Globus pallidus (tissue), 1 donor: ENCODE measurements at places on chromosomes 5 and 9.

DNA sequence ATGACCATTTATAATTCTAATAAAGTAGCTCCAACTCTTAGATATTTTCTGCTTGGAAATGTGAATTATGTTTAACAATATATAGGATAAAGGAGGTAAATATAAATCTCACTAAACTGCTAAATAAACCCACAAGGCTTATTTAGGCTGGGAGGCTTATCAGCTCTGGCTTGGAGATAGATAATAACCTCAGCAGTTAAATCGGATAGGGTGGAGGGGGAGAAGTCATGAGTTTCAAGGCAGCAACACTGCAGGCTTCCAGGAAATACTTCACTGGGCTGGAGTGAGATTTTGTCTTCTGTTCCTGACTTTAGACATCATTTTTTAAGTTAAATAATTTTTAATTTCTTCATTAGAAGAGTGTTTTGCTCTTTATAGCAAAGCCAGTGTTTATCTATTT lies 80.0 kb upstream of the ITGA2 start:
- no peak for DNase-seq

- DNase-seq = no peak
These were observed 212.6 kb downstream of the ARHGAP26 start for GRCh38 chr5:142982821-142983200.

- no peak for DNase-seq
These were observed 25.8 kb upstream of the CARNMT1 start for GRCh38 chr9:75053869-75054268.

GRCh38 chr5:173733831-173734501 lies 117.5 kb upstream of the BOD1 start:
- no peak for DNase-seq

DNA sequence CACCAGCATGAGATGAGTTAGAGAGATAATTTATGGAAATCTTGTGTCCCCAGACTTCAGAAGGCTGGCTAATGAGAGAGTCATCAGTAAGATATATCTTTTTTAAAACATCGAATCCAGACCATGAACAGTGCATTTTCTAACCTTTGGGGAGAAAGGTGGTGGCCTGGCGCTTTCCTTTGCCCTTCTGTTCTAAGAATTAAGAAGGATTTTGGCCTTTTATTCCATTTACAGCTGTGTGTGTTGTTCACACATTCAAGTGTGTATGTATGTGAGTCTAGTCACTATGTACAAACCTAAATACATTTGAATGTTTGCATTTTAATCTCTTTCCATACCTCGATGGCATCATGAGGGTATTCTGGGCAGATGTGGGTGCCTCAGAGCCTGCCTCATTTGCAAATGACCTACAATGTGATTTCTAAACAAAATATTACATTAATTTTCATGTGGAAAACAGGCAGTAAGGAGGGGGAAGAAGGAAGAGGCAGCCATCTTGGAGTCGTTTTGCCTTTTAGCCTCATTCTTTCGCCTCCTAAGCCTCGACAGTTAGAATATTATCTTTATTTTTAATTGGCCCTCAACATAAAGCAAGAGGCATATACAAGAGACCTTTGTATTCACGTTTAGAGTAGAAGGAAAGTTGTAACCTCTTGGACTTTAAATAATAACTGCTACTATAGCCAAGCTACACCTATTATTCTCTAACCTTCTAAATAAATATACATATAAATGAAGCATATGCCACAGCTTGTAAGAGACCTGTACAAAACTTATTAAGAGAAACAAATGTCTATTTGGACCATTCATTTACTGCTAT lies 125.3 kb upstream of the TMEM161B start:
- DNase-seq = peak; percentile 62

GRCh38 chr5:148740966-148741742 lies 85.3 kb upstream of the ADRB2 start:
- DNase-seq = peak; percentile 53

DNA sequence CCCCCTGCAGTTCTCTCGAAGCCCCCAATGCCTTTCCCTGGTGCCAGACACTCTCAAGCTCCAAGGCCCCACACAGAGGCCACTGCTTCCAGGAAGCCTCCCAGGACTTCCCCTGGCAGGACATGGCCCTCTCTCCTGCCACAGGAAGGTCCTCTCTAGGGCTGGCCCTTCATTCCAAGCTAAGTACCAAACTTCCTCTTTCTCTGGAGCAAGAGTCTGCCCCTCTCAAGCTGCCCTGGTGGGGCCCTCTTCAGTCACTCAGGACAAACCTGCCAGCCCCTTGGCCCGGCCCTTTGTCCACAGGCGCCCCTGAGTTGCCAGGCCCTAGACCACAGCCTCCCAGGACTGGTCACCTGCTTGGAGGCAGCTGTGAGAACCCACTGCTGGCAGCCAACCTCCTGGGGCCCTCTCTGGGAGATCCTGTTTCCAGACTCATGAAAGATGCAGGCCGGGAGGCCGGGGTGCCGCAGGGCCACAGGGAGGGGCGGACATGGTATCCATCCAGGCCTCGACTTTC lies 6.6 kb downstream of the NINJ1 start:
- peak; percentile 65 for DNase-seq

DNA sequence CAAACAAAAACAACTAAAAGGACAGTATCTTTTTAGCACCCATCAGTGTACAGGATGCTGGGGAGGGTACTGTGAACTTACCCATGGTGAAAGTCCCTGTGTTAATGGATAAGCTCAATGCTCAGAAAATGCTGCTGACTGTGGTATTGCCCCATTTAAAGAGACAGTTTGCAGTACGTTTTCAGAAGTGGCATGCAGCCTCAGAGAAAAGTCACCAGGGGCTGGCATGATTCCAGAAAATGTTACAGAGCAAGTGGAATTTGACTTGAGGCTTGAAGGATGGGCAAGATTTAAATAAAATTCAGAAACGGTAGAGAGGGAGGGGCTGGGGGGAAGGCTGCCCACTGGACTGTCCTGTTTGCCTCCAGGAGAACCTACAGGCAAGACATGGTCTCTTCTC lies 7.2 kb downstream of the S1PR3 start:
- no peak for DNase-seq

- DNase-seq = no peak
These were observed 21.1 kb upstream of the LVRN start for GRCh38 chr5:115941051-115941675.

- no peak for DNase-seq
These were observed 218.9 kb downstream of the CACNA1B start for GRCh38 chr9:138096519-138096845.

DNA sequence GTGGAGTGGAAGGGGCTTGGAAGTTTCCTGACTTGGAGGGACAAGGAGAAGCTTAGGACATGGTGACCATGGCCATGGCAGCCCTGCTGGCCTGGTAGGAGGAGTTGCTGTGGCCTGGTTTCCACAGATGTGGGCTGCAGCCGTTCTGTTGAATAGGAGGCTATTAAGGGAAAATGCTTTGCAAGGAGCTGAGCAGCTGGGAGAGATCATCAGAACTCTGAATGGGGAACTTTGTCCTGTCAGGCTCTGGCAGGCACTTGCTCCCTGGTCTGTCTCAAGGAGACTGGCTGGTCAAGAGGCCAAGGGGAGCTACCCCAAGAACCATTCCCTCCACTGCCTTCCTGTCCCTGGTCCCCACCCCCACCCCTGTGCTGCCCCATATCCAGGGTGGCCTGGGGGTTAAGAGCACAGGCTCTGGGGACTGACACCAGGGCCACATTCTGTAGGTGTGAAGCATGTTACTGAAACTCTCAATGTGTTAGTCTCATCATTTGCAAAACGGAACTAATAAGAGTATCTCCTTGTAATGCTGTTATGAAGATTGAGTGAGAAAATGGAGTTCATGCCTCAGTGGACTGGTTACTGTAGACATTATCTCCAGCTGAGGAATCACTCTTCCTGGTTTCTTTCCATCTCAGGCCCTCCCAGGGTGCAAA lies 84.0 kb upstream of the ARAP3 start:
- no peak for DNase-seq

DNA sequence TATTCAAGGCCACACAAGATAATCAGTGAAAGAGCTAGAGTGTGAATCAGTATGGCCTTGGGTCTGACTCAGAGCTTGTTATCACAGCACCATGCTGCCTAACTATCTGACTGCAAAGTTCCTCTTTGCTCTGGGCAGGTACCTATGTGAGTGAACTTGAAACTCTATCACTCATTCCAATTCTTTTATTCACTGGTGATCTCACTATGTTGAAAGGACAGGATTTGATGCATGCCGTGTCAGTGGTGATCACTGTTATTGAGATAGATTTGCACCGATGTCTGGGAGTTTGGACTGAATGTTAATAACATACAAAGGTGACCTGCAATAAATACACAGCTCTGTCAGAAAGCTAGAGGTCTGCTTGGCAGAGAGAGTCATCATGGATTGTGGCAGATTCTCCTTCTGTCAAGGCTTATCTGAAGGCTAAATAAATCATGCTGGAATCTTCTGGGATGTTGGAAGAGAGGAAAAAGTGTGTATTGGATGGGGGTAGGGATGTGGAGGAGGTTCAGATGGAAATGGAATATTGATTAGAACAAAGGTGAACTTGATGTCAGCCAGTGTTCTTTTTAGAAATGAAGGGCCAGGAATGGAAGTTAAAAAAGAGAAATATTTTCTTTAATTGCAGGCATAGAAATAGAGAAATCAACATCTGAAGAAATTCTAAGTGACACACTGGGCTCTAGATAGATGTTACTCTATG lies 91.8 kb upstream of the TNC start:
- DNase-seq = no peak

GRCh38 chr9:113996531-113997001 lies 81.5 kb downstream of the AMBP start:
- DNase-seq = no peak

GRCh38 chr9:135088979-135089847 lies 1.7 kb downstream of the OLFM1 start:
- DNase-seq = no peak

DNA sequence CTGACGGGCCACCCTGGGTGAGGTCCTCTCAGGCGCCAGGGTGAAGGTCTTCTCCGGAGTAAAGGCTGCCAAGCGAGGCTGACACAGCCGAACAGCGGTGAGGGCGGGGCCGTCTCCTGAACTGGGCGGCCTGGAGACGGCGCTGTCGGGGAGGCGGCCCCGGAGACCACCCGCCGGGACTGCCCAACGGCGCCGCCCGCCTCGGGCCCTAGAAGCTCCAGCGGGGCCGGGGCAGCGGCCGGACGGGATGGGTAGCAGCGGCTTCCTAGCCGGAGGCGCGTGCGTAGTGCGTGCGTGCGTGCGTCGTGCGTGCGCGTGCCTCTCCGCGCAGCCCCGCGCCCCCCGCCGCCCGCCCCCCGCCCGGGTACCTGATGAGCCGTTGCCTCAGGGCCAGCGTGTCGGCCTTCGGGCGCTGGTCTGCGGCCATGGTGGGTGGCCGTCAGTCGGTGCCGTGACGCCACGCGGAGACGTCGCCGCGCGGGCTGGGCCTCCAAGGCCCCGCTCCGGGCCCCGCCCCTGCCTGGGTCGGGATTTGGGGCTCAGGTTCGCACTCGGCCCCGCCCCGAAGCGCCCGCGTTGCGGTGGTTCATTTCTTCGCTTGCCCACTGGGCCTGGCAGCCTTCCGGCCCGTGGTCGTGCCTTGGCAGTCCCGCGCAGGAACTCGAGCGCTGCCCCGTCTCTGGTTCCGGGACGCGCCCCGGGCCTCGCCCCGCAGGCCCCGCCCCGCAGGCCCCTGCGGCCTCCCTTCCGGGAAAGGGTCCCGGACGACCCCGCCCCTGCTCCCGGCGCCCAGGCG lies at the start of gene PHYKPL:
Gene PHYKPL, minus strand, starts transcription at position 679 of the 796 bp plus-strand sequence. Its CDS starts 252 bp downstream, at position 427.
- DNase-seq = peak; percentile 55

GRCh38 chr5:133116601-133117000 lies 64.8 kb downstream of the HSPA4 start:
- DNase-seq = no peak

DNA sequence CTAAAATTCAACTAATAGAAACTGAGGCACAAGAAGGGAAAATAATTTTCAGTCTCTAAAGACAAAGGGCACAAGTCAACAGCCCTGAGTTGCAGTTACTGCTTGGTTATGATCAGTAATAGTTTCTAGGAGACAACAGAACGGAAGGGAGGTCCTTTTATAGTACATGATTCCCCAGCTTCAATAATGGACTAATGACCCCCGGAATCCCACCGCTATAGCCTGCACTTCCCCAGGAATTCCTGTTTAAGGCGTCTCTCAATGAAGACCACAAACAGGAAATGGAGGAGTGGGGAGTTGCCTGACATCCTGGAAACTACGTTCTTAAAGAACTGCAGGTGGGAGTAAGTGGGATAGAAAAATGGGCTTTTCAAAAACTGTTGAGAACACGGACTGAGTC lies 60.6 kb downstream of the DIAPH1 start:
- no peak for DNase-seq

DNA sequence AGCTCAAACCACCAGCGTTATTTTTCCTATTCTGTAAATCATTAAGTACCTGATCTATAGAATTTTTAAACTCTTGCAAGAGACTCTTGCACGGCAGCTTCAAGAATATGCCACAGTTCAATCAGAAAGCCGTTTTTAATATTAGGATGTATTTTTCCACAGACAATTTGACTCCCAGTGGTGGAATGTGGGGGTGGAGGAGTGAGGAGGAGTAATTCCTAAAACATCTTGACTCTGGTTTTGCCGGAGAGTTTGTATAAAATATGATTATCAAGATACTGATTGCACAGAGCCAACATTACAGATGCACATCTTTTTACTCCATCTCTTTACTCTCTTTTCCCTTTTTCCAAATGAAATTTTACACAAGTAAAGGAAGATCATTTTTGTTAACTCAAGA lies 288.3 kb downstream of the ENC1 start:
- DNase-seq = no peak

- DNase-seq = no peak
These were observed 12.9 kb downstream of the TRAF2 start for GRCh38 chr9:136899196-136899595.

DNA sequence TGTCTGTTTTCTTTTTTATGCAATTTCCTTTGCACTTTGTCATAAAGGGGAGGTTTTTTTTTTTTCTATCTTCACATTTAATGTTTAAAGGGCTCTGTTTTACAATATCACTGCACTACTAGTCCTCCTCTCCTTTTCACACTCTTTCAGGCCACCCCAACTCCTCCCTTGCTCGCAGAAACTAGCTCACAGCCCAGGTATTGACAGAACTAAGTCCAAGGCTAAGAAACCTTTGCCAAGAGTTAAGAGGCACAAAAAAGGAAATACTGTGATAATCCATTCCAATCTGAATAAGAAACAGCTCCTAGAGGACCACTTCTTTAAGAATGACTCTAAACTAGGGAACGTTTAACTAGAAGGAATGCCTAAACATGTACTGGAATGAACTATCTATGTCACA lies 1.1 kb upstream of the FGF10 start:
- DNase-seq = no peak

DNA sequence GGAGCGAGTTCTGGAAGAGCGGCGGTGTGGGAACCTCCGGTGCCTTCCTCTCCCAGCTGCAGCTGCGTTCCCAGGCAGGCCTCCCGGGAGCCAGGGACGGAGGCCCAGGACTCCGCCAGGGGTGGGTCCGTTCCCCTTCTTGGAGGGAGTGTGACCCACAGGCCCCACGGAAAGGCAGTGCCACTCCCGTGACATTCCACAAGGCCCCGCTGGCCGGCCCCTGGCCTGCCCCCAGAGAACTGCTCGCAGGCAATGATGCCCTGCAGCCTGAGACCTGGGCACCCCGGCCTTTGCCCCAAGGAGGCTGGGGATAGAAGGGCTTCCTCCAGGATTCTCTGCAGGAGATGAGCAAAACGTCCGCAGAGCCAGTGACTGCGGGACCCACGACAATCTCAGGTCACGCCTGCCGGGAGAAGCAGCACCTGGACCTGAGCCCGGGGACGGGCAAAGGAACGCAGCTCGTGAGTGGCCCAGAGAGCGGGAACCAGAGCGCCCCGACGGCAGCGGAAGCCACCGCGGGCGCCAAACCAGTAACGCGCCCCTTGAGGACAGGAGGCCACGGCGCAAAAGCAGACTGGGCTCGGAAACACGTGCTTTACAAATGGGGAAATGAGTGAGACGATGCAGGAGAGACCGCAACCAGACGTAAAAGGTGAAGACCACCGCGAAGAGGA lies 9.3 kb downstream of the OBP2B start:
- no peak for DNase-seq

GRCh38 chr5:163877865-163878264 lies 372.4 kb downstream of the MAT2B start:
- DNase-seq = no peak
